Stimulated activated naive CD4-positive, alpha-beta T cell (primary cell): ENCODE measurements at places on chromosomes 6 and 20.
A peak's percentile ranks its signal among the peaks of the same experiment; 100 is the strongest.

GRCh38 chr6:145813285-145814034 is 1.1 kb downstream of the FBXO30 start:
- DNase-seq: no peak

GRCh38 chr6:88089708-88090107 is 42.1 kb downstream of the SPACA1 start:
- no peak for DNase-seq

GRCh38 chr6:141398949-141399348 is 733.8 kb upstream of the GJE1 start:
- DNase-seq: no peak

- DNase-seq: no peak
Measured at GRCh38 chr6:41332842-41333736, 2.3 kb upstream of the NCR2 start.

DNA sequence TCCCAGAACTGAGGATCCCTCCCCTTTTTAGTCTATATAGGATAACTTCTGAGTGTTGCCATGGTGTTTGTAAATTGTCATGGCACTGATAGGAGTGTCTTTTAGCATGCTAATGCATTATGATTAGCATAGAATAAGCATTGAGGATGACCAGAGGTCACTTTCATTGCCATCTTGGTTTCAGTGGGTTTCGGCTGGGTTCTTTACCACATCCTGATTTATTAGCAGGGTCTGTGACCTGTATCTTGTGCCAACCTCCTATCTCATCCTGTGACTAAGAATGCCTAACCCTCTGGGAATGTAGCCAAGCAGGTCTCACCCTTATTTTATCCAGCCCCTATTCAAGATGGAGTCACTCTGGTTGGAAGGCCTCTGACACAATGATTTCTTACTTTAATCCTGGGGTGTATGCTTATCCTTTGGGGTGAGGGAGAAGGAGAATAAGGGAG is 19.6 kb downstream of the WFDC2 start:
- no peak for DNase-seq

DNA sequence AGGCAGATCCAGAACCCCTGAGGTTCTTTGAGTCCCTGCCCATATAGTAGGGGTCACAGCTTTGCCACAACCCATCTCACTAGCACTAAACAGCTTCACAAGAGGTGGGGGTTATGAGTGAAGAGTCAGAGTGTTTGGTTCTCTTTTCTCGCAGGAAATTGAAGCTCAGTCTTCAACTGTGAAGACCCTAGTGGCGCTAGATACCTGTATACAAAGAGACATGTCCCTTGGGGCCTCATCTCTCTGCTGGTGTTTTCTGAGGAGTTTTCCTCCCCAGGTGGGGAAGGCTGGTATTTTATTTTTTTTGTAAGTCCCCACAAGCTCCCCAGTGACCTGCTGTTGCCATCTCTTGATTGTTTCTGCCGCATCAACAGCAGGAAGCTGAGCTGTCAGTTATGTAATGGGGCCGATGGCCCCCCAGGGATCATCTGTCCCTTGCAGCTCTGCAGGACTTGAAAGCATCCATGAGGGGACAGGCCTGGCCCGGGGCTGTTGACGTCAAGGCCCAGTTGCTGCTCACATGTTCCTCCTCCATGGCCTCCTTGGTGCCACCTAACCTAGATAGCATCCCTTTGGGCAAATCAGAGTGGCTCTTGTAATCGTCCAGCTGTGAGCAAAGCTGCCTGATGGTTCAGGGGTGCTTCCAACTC is 23.1 kb downstream of the STK35 start:
- DNase-seq: no peak

- no peak for DNase-seq
Measured at GRCh38 chr6:75666592-75666991, 64.9 kb downstream of the SENP6 start.

GRCh38 chr6:141307309-141307998 is 825.3 kb upstream of the GJE1 start:
- no peak for DNase-seq

DNA sequence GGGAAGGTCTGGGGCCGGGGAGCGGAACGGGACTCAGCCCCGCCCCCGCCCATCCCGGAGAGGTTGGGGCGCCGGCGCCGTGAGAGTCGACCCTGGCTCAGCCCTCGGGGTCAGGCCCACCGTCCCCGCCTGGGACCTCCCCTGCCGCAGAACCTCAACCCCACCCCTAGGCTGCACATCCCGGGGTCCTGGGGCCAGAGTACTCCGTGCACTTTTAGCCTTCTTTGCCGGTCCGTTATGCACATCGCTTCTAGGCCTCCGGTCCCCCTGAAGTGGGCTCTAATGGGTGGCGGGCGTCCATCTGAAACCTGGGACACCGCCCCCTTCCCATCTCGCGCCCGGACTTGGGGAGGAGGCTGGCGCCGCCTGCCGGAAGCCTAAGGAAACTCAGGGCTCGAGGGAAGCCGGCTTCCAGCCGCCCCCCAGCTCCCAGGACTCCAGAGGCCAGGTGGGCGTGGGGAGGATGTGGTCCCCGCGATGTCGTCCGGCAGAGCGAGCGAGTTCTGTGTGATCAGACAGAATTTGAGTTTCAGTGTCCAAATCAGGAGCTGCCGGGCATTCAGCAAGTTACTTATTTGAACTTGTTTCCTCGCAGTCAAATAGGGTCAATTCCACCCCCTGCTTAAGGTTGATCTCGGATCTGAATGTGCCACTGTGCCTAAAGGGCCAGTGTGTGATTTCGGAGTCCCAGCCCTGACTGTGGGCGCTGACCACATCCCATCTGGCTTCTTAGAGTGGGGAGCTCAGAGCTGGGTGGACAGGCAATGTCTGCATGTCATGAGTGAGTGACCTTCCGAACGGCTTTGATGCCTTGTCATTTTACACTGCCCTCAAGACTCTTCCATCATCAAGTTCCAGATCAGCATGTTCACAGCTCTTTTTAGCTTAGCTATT is 47.6 kb downstream of the CPXM1 start:
- peak; percentile 66 for DNase-seq

DNA sequence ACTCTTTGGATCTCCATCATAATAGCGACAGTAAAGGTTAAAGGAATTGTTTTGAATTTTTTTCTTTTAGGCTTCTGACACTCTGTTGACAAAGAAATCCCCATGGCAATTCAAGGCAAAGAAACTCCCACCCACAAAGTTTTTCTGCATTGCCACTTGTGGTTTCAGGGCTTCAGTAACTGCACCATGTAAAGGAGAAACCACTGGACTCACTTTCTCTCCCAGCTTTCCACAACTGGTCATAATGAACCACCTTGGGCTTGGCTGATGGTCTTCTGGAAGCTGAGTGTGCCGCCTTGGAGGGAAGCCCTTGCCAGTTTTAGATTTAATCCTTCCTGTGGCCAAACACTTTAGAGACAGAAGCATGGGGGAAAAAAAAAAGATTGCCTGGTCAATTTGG is 163.1 kb downstream of the ISM1 start:
- DNase-seq: no peak

DNA sequence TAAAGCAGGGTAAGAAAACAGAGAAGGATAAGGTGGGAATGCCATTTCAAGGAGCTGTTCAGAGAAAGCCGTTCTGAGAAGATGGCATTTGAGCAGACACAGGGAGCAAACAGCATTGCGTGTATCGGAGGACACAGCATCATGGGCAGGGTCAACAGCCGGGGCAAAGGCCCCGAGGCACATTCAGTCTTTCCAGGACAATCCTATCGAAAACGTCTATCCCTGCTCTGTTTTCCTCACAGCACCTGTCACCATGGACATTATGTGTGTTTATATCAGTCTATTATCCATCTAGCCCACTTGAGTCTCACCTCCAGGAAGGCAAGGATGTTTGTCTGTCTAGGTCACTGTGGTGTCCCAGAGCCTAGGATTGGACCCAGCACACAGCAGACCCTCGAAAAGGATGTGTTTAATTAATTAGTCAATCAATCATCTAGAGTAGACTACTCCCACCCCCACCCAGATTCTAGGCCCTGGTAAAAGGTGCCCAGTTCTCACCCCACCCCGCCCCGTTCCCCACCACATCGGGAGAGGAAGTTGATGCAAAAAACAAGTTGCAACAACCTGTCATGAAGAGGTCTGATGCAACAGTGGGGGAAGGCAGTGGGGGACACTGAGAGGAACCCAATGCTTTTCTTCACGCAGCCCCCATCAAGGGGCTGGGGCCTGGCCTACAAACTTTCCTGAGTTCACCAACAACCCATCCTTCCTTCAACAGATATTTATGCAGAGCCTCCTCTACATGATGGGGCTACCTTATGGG is 66.6 kb downstream of the PREX1 start:
- DNase-seq: peak; percentile 38
